ENCODE measurements at places on chromosomes 12 and 14.

DNA sequence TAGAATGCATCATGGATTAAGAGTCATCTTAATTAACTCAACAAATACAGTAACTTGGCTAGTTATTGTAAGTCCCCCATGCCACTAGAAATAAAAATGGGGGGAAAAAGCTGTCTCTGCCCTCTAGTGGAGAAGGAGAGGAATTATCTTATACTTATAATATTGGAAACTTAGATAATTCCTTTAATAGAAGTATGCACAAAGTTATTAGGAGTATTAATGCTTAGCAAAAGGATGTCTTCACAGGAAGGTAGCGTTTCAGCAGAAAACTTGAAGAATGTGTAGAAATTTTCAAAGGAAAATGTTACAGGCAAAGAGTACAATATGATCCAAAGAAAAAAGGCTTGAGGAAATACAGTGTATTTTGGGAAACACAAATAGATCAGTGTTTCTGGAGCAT lies 19.8 kb downstream of the OR5AU1 start:
- DNase-seq: no peak

GRCh38 chr12:52903285-52903854 lies 1.5 kb downstream of the KRT8 start:
- peak; percentile 89 for DNase-seq

DNA sequence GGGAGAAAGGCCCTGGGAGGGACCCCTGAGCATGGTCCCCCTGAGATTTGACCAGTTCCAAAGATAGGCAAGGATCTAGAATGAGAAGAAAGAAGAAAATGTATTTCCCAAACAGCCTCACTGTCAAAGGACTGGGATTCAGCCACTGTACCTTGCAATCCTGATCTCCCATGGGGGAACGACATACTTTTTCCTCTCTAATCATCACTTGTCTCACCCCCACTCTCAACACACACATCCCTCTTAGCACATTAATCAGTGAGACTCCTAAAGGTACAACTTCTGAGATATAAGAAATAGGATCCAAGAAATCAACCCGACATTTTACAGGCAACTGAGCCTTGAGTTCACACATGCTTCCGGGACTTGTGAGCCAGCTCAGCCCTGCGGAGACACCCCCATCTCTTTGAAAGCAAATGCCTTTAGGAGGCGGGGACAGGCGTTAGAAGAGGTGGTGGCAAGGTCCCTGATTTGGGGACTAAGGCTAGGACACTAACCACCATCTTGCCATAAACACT lies 1.4 kb downstream of the MAP3K9 start:
- peak; percentile 43 for DNase-seq

DNA sequence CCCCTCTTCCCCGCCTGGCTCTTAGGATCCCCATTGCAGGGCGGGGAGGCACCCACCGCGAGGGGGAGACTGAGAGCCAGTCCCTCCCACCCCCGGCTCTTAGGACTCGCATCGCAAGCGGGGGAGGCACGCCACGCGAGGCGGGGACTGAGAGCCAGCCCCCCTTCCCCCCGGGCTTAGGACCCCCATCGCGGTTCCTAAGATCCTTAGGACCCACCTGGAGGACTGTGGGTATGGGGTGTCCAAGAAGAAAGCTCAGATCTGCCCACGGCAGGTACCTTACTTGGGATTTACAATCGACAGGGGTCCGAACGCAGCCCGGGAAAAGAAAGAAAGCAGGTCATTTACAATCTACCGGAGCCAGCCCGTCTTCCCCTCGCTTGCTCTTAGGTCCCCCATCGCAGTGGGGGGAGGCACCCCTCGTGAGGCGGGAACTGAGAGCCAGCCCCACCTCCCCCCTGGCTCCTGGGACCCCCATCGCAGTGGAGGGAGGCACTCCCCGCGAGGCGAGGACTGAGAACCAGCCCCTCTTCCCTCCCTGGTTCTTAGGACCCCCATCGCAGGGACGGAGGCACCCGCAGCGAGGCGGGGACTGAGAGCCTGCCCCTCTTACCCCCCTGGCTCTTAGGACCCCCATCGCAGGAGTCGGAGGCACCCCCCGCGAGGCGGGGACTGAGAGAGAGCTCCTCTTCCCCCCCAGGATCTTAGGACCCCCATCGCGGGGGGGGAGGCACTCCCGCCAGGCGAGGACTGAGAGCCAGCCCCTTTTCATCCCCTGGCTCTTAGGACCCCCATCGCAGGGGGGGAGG lies 43.7 kb downstream of the DDX11 start:
- peak; percentile 86 for DNase-seq

DNA sequence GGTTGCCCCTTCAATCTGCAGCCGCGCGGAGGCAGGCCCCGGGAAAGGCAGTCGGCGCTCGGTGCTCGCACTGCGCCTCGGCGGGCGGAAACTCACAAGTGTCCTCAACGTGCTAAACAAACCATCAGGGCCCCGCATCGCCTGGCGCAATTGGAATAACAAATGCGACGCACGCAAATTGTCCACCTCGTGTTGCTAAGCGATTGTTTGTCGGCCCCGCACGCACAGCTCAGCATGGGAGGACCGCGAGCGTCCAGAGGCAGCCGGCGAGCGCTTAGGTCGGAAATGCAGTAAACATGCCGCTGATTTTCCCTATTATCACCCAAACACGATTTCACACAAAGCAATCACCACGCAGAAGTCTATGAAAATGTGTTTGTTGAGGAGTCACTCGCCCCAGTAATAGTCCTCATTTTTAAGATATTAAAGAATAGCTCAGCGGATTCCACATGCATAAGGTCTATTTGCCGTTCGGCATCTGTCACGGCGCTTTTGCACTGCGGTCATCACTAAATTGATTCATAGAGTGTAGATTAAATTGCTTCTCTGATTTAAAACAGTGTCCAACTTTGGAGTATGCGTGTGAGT lies 3.2 kb upstream of the GSC start:
- peak; percentile 46 for DNase-seq

GRCh38 chr12:6321905-6322304 lies 11.4 kb downstream of the PLEKHG6 start:
- DNase-seq: no peak

- no peak for DNase-seq
These were observed 2.0 kb upstream of the PCNX1 start for GRCh38 chr14:70905301-70905700.

DNA sequence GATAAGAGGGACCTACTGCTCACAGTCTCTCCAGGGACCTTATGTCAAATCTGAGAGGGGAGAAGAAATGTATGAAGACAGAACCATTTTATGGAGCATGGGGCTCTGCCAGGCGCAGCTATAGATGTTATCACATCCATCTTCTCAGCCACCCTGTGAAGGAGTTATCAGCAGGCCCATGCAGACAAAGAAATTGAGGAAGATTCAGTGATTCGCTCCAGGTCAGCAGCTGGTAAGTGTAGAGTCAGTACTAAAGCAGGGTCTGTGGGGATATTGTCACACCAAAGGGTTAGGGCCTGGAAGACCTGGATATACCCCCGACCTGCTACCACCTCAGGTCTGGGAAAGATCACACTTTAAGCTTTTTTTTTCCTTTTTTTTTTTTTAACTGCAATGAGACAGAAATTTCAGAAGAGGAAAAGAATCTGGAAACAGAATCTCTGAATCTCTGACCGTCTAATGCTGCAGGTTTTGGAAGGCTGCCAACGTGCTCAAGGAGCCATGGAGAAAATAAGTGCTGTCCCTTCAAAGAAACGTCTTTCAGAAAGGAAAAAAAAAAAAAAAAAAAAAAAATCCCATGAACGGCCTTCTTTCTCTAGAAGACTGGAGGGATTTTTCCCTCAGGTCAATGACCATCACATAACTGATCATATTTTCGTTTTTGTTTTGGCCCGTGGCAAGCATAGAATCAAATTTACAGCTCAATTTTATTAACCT lies 73.3 kb upstream of the PLEKHG7 start:
- DNase-seq: no peak

DNA sequence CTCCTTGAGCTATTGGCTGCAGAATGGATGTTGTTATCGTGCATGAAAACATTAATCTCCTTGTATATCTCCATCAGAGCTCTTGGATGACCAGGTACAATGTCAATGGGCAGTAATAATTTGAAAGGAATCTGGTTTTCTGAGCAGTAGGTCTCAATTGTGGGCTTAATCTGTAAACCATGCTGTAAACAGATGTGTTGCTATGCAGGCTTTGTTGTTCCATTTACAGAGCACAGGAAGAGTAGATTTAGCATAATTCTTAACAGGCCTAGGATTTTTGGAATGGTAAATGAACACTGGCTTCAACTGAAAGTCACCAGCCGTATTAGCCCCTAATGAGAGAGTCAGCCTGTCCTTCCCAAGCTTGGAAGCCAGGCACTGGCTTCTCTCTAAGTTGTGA lies 50.4 kb downstream of the ATG14 start:
- DNase-seq: no peak

DNA sequence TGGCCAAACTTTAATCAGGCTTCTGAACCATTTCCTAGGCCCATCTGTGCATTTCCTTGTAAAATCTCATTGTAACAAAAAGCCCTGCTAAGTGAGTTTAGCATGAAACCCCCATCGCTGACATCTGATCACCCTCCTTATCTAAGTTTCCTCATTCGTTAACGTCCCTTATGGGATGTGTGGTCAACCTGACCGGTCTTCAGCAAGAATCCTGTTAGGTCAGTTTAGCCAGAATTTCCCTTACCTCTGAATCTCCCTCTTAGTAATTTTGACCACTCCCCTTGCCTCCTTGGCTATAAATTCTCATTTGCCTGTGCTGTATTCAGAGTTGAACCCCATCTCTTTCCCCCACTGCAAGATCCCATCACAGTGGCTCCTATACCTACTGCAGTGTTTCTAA lies 239.3 kb downstream of the RMST start:
- no peak for DNase-seq

DNA sequence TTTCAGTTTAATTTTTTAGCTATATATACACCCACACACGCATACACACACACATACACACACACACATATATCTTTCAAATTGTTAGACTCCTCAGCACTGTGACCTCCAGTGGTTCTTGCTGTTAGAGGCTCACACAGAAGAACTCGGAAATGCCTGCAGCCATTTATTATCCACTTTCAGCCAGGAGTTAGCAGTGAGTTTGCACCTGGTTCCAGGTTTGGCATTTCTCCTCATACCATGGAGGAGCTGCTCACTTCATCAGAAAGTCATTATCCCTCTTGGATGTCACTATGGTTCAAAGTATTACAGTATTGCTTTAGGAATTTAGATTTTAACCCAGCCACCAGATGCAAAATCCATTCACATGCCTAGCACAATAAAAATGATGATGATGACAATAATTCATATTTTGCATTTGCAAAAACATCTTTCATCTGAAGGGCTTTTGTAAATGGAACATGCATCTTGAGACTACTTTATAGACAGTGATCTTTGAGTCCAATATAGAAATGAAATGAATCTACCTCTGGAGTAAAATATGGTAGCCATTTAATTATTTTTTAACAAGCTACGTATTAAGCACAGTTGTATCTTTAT lies 42.3 kb downstream of the NPAS3 start:
- no peak for DNase-seq

DNA sequence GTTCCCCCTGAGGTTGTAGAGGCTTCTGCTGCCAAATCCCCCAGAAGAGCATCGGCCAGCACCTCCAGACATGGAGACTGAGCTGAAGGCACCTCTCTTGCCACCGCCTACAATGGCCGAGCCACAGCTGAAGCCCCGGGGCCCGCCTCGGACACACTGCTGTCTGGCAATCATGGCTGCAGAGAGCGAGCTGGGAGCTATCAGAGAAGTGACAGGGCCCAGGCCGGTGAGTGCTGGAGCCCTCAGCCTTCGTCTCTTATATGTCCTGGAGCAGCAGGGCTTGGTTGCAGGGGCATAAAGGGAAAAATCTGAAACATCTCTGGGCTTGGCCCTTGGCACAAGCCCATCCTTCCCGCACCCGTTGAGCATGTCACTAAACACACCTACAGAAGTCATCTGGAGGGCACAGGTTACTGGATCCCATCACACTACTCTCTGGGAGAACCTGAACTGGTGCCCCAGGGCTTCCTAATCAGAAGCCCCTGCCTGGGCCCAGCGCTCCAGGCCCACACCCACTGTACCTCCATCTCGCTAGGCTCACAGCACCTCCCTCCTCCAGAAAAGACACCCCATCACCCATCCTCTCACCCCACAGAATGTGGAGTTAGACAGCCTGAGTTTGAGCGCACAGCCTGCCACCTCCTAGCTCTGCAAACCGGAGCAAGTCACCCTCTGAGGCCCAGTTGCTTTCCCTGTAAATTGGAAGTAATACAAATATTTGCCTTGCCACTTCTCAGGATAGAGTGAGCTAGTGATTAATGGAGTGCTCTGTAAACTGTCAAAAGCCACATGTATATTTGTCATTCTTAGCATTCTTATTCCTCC lies at the start of gene KRT4:
KRT4 (minus strand) TSS at position 232 of the 825 bp plus-strand sequence; CDS start at position 174, 58 bp downstream.
- DNase-seq: no peak

DNA sequence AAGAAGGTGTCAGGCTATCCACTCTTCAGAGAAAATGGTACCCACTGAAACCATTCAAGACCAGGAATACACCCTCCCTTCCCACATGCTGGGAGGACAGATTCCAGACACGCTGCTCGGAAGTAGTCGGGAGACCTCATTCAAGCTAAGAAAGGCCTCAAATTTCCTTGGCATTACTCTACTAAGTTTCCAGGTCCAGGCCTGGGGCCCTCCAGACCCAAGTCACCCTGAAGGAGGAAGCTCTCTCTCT lies 27.1 kb upstream of the RPLP0 start:
- no peak for DNase-seq

- peak; percentile 87 for DNase-seq
These were observed 505 bp downstream of the KCNC2 start for GRCh38 chr12:75208856-75209811.

DNA sequence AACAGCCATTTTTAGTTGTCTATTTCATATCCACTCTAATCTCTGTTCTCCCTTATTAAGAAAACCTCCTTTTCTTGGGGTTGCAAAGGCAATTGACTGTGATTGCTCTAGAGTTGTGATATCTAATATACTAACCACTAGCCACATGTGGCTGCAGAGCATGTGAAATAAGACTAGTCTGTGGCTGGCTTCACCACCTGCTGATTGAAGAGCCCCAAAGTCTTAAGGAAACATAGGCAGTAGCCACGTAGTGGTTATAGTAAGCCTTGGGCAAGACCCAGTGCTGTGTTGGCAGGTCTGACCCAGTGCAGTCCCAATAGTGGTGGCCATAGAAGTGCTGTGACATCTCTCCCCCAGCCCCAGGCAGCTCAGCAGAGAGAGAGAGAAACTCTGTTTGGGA lies 28.4 kb upstream of the ATP2B1 start:
- DNase-seq: no peak

GRCh38 chr12:130977743-130978095 lies 24.0 kb downstream of the ADGRD1 start:
- DNase-seq: no peak

GRCh38 chr14:69610874-69611171 lies 573 bp upstream of the SUSD6 start:
- no peak for DNase-seq

- no peak for DNase-seq
These were observed 18.6 kb downstream of the LTBP2 start for GRCh38 chr14:74593241-74593953.

DNA sequence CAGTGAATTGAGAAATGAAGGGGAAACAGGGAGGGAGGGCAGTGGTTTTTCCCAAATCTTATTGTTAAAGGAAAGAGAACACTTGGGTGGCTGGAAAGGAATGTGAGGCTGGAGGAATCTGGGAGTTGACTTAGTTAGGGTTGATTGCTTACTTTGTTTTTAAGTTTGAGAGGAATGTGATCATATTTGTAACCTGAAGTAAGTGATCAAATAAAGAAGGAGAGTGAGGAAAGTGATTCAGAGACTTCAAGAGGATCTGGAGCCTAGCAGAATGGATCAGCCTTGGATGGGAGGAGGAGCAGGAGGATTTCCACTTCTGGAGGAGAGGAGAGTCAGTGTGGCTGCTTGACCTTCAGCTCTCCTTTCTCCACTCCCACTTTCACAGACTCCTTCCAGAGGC lies 6.0 kb upstream of the LRP6 start:
- no peak for DNase-seq

Data from nephron progenitor cell (in vitro differentiated cells).